ENCODE measurements at places on chromosomes 4 and X.

- no peak for DNase-seq
Observed at GRCh38 chr4:158949099-158949498, 153.8 kb upstream of the RAPGEF2 start.

GRCh38 chr4:125319311-125319710 lies 4.6 kb downstream of the FAT4 start:
- no peak for DNase-seq

DNA sequence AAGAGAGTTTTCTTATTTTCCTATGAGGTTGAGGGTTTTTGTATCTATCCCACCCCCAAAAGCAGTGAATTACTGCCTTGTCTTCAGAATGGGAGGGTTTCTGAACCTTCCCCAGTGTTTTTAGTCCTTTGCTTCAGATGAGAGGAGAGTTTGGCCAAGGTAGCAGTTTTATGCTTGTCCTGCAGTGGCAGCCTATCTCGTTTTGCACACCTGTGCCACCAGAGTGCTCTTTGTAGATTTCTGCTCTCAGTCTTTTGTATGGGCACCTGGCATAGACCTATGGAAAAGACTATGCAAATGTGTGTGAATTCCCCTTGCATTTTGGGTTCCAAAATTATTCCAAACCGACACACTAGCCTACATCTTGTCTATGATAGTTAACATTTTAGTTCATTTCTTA lies 5.8 kb downstream of the TBC1D19 start:
- DNase-seq = no peak

DNA sequence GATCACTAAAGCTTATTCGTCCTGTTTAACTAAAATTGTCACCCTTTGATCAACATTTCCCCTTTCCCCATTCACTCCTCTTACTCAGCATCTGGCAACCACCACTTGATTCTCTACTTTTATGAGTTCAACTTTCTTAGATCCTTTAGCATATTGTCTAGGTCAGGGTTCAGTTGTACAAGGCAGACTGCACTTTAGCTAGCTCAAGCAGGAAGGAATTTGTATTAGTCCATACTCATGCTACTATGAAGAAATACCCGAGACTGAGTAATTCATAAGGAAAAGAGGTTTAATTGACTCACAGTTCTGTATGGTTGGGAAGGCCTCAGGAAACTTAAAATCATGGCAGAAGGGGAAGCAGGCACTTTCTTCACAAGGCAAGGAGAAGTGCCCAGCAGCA lies 44.3 kb downstream of the TASL start:
- DNase-seq = no peak

DNA sequence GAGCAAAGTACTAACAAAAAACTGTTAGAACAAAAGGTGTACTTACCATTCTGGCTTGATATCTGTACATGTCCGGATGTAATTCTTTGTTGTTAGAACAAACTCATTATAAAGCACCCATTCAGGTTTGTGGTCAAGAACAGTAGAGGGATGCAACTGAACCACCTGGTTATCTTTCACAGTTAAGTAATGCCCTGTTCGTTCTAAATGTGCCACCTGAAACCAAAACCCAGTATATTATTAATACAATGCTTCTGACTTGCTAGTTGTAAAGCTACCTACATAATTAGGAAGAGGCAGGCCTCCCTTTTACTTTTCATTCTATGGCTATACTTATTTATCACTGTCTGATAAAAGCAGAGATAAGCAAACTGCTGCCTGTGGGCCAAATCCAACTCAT lies 54.8 kb downstream of the DHX15 start:
- DNase-seq = no peak

GRCh38 chr4:132269303-132269990 lies 879.6 kb upstream of the PCDH10 start:
- no peak for DNase-seq

GRCh38 chr4:3294401-3295241 lies 1.8 kb downstream of the RGS12 start:
- DNase-seq = no peak

DNA sequence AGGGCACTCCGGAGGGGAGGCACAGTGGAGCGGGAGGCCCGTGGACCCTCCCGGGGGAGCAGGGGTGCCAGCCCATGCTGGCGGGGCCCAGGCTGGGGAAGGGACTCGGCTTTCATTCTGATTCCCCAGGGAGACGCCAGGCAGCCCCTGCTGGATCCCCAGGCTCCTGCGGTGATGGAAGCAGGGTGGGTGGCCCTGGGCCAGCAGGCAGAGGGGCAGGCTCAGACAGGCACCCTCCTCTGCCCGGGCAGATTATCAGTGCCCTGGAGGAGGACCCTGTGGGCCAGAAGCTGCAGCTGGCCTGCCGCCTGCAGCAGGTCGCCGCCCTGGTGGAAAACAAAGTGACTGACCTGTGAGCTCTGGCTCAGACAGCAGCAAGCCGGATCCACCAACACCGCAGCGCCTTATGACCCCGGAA lies 2.1 kb upstream of the SRPK3 start:
- no peak for DNase-seq

DNA sequence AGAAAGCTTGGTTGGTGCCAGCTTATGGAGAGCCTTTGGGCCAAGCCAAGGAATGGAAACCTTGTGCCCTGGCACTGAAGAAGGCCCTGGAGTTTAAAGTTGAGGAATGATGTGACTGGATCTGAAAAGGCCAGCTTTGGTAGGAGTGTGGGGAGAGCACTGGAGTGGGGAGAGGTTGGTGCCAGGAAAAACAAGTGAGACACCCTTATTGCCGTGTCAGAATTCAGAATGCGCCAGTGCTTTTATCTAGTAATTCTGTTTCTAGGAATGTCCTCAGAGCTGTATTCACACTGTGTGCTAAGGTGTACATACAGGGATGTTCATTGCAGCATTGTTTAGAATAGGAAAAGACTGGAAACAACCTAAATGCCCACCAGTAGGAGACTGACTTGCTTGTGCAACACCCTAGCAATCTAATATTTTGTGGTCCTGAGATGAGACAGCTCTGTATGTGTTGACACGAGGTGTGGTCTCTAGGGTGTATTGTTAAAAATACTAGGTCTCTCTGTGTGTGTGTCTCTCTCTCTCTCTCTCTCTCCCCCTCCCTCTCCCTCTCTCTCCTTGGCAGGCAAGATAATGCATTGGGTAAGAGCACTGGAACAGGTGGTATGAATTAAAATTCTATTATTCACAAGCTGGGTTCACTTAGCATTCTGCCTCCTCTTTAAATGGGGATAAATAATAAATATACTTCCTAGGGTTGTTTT lies 107.8 kb downstream of the GATB start:
- no peak for DNase-seq

- DNase-seq = no peak
Observed at GRCh38 chrX:40205471-40205870, 107.7 kb upstream of the BCOR start.

- no peak for DNase-seq
Observed at GRCh38 chrX:22629105-22629725, 356.5 kb downstream of the CBLL2 start.

GRCh38 chr4:119707336-119707735 lies 78.7 kb upstream of the PDE5A start:
- peak; percentile 6 for DNase-seq

GRCh38 chr4:93749292-93749761 lies 79.2 kb upstream of the ATOH1 start:
- DNase-seq = no peak

GRCh38 chr4:140971077-140971792 lies 162.0 kb downstream of the RNF150 start:
- DNase-seq = no peak

- DNase-seq = peak; percentile 45
Observed at GRCh38 chr4:39698424-39699009, 581 bp downstream of the UBE2K start.

- no peak for DNase-seq
Observed at GRCh38 chrX:41603596-41603995, 85.2 kb upstream of the GPR34 start.

- no peak for DNase-seq
Observed at GRCh38 chr4:43331226-43332051, 438.9 kb downstream of the GRXCR1 start.

DNA sequence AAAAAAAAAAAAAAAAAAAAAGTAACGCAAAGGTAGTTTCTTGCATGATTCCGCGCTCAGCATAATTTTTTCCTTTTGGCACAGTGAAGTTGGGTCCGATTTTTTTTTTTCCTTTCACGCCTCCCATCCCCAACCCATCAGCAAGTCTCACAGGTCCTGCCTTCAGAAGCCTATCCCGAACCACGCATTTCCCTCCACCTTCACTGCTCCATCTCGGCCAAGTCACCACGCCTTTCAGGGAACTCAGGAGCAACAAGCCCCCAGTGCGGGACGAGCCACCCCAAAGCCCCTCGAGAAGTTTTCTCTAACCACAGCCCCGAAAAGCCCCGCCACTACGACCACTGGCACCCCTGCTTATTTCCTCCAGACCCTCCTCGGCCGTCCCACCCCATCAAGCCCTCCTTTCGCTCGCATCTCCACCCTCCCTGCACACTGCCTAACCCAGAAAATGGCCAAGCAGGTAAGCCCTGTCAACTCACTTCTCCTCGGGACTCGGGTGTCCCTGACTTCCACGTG lies 1.0 kb downstream of the SLBP start:
- DNase-seq = no peak

GRCh38 chrX:154436983-154437752 lies at the start of gene GDI1:
TSS of gene GDI1 (plus strand) at chrX:154437154. CDS start at chrX:154437255, 101 bp downstream.
- DNase-seq = peak; percentile 66

- no peak for DNase-seq
Observed at GRCh38 chr4:16991450-16991849, 93.0 kb upstream of the LDB2 start.

DNA sequence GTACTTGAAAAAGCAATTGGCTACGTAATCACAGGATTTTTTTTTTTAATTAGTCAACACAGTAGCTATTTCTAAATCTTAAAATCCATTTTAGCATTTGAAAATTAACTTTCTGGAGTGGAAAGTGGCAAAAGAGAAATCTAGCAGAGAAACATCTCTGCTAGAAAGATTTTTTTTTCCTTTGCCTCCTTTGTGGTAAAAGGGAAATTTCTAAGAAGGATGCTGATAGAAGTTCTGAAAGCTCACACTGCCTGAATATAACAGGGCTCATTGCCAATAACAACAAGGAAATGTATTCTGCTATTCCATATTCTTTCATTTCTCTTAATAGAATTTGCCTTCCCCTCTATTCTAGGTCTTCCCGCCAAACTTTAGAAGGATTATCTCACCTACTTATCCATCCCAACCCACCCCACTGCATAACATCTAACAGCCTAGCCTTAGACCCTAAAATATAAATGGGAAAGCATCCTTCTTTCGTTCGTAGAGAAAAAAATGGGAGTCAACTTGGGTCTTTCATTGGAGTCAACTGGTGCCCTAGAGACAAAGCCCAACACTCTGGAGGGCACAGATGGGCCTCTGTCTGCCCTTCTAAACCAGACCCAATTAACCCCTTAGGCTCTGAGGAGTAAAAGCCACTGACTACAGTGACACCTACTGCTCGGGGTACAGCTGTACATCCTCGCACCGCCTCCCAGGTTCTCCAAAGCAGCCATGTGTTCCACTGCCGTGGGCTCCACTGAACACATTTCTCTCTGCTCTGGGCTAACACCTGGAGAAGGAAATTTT lies 103.9 kb downstream of the MAML3 start:
- DNase-seq = peak; percentile 21

GRCh38 chr4:77581724-77582123 lies 23.9 kb upstream of the CXCL13 start:
- DNase-seq = no peak

DNA sequence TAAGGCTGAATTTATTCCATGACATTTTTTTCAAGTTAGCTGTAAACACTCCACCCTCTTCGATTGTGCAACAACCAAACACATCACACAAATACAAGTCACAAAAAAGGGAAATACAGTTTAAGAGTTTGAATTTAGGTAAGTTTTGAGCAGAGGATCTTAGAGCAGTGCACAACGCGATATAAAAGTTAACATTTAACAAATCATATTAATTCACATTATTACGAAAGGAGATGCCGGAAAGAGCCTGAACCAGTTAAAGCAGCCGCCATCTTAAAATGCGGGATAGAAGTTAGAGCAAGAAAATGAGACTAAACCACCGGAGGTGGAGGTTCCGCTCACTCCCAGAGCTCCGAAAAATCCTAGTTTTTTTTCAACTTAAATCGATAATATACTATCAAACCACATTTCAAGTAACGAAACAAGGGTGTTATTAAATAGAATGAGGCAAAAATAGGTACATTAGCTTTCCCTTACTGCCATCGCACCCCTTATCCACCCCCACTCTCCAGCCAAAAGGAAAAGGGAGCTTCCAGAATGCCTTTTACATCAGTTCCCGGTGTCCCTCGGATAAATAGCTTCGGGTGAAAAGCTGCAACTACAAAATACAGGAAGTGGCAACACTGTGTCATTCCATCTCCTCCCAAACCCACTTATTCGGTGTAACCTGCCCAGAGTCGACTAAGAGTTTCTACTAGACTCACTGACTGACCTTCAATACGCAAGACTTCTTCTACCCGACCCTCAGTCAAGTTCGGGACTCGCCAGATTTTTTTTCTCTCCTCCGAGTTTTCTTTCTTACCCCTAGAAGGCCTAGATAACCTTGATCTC lies 1.9 kb downstream of the UBE2D3 start:
- no peak for DNase-seq

- DNase-seq = peak; percentile 43
Observed at GRCh38 chr4:15963001-15963451, at the start of gene FGFBP2. TSS of gene FGFBP2 (minus strand) at chr4:15963175. CDS start at chr4:15963129, 46 bp downstream.

DNA sequence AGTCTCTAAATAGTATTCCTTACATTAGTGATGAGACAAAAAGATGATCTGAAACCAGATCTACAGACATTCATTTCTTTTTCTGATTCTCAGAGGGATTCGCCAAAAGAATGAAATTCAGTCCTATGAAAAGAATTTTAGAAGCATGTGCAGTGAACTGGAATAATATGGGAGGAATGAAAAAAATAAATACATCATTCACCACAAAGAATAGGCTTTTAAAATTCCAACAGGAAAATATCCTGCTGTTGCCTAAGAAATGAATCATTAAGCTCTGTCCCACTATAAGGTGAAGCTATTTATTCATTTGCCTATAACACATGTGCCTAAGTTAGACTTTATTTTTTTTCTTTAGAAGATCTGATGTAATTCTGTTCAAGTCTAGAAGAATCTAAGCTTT lies 165.9 kb downstream of the IL15 start:
- no peak for DNase-seq

- DNase-seq = no peak
Observed at GRCh38 chrX:150683536-150684146, 9.6 kb upstream of the MTMR1 start.

- DNase-seq = no peak
Observed at GRCh38 chrX:123331859-123332258, 147.8 kb downstream of the GRIA3 start.

DNA sequence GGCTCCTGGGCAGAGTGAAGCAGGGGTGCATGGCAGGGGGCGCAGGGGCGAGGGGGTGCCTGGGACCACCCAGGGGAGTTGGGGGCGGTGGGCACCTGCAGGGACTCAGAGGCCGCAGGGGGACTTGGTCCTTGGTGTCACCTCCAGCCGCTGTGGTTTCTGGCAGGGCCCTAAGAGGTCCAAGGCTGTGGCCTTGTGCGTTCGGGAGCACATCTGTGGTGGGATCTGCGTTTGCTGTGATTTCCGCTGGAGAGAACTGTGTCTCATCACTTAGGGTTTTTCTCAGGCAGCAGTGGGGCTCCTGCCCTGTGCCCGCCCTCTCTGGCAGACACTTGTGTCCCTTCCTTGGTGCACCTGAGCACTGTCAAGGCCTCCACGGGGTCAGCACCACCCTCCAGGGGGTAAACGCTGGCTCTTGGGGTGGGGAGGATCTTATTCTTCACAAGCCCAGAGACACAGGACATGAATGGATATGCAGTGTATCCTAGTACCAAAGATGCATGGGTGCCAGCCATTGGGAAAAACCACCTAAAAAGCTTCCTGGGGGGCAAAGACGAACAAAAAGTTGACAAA lies 66.5 kb downstream of the ACOX3 start:
- no peak for DNase-seq

All from HuH-7 (cell line).